NCI-H2081 treated with DMSO at 0.1 percent for 48 hours (cell line): ENCODE measurements at places on chromosomes 12 and 14.

DNA sequence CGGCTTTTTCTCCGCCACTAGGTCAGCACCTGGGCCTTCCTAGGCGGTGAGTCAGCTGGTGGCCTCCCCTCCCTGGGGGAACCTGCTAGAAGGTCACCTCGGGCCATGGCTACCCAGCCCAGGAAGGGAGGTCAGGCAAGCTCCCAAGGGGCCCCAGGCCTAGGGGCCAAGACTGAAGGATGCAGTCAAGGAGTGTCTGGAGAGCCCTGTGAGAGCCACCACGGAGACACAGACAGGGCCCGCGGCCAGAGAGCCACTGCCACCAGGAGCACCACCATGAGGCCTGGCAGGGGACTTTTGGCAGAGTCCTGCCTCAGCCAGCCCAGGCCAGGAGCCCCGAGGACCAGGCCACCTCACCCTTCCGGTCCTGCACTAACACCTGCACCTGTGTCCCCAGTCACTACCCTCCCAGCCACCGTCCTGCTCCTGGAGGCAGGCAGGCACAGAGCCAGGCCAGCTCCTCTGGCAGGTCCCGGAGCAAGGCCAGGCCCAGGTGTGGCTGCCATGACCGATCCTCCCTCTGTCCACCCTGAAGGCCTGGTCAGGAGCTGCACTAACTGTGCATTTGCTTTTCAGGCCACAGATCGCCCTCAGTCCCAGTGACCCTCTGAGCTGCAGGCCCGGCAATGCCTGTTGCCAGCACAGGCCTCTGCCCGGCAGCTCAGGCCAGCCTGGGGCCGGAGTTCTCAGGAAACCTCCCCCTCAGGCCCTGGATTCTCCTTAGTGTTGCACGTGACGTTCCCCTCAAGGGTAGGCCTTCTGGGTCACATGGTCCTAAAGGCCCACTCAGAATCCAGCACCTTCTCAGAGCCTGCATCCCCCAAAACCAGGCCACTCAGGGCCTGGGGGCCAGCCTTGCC, 6.9 kb downstream of the PHETA1 start:
- DNase-seq: no peak

DNA sequence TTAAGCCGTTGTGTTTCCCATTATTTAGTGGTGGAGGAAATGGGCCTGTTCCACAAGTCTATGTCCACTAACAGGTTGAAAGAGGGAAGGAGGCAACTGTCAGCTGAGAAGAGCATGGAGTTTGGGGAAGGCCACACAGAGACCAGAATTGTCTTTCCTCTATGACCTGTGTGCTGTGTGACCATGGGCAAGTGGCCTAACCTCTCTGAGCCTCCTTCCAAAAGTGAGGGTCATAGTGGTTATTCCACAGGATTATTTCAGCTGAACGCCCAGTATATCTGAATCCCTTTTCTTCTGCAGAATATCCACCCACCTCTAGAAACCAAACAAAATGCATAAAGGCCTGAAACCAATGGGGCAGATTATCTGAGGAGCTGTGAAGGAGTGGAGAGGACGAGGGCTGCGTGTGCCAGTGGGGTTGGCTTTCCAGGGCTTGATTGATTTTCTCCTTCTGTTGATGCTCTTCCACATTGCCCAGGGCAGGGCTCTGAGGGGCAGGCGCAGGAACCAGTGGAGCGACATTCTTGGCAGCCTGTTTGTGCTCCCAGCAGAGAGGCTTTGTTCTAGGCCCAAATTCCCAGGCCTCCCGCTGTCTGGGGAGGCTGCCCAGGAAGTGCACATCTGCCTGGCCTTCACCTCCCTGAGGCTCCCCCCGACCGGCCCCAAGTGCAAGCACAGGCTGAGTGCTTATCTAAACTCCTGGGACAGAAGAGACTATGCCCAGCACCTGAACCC, 452.7 kb downstream of the BCL11B start:
- no peak for DNase-seq

- DNase-seq: no peak
Observed at GRCh38 chr14:94395888-94396574, 7.6 kb upstream of the SERPINA1 start.

- DNase-seq: no peak
Observed at GRCh38 chr12:1470051-1470450, 124.3 kb downstream of the FBXL14 start.

GRCh38 chr14:83638748-83639504, 1891.0 kb upstream of the FLRT2 start:
- no peak for DNase-seq

- no peak for DNase-seq
Observed at GRCh38 chr14:100608586-100609330, 21.5 kb upstream of the BEGAIN start.

DNA sequence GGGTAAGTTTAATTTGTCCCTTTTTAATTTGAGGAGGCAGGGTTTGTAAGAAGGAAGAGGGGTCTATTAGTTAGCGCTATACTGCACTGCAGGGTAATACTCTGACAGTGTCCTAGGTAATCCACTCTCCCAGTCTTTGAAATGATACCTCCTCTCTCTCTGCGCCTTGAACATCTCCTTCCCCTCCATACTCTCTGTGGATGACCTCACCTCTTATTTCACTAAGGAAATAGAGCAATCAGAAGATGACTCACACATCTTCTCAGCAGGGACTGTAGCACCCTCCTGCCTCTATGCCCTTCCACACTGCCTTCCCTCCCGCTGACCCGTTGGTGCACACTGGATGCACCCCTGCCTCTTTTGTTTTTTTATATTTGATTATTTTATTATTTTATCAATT, 94.2 kb downstream of the GRIP1 start:
- no peak for DNase-seq

GRCh38 chr12:105399428-105400081, 69.1 kb downstream of the C12orf75 start:
- DNase-seq: no peak

DNA sequence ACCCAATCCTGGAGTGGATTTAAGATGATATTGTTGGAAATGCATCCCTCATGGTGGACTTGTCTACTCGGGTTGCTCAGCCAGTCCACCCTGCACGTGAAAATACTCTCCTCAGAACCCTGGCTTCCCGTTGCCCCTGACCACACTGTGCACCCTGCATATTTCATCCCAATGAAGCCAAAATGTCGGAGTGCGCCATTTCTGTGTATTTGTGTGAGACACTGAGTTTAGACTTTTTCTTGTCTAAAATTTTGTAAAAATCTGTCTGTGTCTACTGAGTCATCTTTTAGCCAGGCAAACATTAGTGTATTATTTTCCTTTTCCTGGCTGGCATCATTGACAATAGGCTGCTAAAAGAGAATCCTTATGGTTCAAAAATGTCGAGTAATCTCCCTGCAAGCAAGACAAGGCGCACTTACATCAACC, 485 bp upstream of the PNMA1 start:
- DNase-seq: no peak

- DNase-seq: no peak
Observed at GRCh38 chr12:12156828-12157227, 86.1 kb downstream of the BCL2L14 start.

DNA sequence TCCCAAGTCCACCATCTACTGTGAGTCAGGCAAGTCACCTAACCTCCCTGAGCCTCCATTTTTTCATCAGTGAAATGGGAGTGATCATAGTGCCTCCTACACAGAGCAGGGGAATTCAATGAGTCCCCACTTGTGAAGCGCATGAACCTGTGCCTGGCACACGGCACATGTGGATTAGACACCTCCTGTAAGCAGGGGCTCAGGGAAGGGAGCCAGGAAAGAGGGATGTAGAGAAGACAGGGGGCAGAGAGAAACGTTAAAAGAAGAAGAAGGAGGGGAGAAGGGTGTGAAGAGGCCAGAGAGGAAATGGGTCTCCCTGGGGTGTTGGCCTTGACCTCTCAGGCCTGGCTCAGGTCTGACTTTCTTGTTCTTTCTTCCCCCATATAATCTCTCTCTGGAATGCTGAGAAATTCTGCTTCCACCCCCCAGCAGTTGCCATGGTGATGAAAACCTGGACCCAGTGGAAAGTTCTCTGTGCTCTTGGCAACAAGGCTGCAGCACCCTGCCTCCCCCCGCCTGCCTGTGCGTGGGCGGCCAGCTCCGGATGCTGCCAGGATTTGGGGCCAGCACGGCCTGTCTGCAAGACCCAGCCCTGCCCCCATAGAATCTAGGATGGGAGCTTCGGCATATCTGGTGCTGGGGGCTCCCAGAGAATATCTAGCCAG, 94.5 kb downstream of the CALM1 start:
- no peak for DNase-seq

DNA sequence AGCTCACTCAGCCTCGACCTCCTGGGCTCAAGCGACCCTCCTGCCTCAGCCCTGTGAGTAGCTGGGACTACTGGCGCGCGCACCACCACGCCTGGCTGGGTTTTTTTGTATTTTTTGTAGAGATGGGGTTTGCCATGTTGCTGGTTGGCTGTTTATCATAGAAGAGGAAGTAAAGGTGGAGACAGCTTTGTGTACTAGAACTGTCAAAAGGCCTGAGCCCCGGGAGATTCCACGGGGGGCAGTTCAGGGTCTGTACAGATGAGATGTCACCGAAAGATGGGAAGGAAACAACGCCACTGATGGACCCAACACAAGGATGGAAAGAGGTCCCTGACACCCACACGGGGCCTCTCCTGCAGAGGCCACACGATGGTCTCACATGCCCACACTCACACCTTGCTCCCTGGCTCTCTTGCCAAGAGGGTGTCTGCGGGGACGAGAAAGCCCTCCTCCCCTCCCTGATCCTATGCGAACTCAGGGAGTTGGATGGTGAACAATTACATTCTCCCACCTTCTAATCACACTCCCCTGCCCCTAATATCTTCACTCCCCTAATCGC, 66.6 kb downstream of the KDM2B start:
- no peak for DNase-seq

- no peak for DNase-seq
Observed at GRCh38 chr12:45354399-45354798, 138.5 kb downstream of the ANO6 start.

- DNase-seq: no peak
Observed at GRCh38 chr12:611721-612120, 51.5 kb downstream of the NINJ2 start.

GRCh38 chr14:97277711-97278110, 480.5 kb downstream of the VRK1 start:
- no peak for DNase-seq

DNA sequence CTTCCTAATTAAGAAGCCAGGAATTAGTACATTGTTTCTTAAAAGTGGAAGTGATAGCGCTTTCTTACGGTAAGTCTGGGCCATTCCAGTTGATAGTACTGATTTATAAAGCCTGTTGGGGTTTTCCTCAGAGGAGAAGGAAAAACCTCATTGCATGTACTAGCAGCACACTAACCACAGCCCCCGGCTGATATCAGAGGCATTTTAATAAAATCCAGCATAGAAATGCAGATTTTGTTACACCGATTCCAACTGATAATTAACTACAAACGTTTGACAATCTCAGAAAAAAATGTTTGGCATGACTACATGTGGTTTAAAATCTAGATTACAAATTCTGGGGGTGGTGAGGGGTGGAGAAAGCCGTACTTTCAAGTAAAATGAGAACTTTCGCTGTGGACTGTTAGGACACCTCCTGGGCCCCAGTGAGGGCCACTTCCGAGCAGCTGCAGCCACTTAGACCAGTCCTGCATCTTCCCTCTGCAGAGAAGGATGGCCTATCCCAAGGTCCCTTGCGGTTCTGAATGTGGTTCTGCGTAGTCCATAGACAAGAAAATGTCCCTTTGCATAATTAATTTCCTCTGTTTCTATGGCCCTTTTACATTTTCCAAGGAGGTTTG, 374.4 kb downstream of the NUAK1 start:
- no peak for DNase-seq

DNA sequence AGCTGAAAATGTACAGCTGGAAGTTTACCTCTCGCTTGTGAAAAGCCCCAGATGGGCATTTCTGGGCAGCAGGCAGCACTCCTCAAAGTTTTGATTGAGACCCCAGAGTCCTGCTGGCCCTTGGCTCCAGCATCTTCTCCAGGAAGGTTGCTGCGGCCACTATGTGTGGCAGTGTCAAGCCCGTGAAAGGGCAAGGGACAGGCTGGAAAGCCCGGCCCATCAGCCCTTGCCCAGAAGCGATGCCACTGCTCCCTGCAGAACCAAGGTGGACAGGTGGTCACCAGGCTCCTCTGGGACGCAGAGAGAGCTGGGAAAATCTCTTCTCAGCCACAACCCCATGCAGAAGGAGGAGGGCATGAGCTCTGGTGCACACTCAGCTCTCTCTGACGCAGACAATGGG, 73.5 kb upstream of the BCL11B start:
- no peak for DNase-seq

- no peak for DNase-seq
Observed at GRCh38 chr14:45249856-45250575, 3.0 kb downstream of the MIS18BP1 start.

DNA sequence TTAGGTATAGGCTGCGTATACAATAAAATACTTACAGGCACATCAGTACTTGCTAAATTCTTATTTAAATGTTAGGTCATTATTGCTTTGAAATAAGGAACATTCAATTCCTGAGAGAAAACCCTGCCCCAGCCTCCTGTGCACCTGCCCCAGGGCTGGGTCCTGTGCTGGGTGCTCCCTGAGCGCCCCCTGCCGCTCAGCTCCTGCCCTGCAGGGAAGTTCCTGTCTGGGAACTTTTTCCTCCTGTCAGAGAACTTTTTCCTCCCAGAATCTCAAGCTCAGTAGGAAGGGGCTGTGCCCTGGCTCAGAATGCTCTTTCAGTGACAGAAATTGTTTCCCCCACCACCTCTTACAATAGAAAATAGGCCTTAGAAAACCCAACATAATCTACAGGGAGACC, 751.1 kb downstream of the TMEM121 start:
- no peak for DNase-seq

GRCh38 chr12:49231878-49232655, 32.8 kb upstream of the TUBA1C start:
- DNase-seq: no peak

DNA sequence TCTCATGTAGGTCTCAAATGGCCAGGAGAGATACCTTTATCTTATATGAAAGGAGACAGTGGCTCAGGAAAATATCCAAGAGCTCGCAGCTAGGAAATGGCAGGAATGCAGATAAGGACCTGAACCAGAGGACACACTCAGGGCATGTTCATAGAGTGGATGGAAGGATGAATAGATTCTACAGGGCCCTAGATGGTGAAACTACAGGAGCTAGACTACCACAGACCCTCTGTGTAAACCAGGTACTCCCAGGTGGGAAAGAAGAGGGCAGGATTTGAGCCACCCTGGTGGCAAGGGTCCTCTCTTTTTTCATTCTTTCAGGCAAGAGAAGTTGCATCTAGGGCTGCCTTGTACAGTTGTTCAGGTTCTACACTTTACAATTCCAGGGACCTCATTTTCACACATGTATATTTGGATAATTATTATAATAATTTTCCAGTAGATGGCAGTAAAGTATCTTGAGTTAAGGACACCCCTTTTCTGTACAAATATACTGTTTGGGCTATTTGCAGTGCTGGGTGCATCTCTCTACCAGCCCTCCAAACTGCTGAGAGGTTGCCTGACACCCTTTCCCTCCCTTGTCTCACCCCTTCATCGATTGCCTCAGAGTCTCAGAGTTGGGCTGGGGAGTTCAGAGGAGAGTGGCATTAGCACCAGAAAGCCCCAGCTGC, 10.5 kb upstream of the ZDHHC22 start:
- peak; percentile 17 for DNase-seq

GRCh38 chr12:46950094-46950493, 124.3 kb upstream of the SLC38A4 start:
- DNase-seq: no peak

GRCh38 chr12:60419986-60420385, 824.2 kb downstream of the SLC16A7 start:
- DNase-seq: no peak

GRCh38 chr14:92644970-92645515, 103.4 kb downstream of the LGMN start:
- no peak for DNase-seq

- DNase-seq: peak; percentile 83
Observed at GRCh38 chr12:16347391-16348298, at the start of gene MGST1. MGST1 (plus strand) TSS chr12:16347645; CDS start chr12:16354253, 6,608 bp downstream.
